Activated T-helper 1 cell treated with anti-CD3 and anti-CD28 coated beads, Interleukin-12 subunit alpha, Interleukin-12 subunit beta, Interleukin-2, Interleukin-4 antibody, amounts not matched to agents 30 ng/mL and 10 ng/mL and 1 ng/mL, durations not matched to agents 14 hours and 24 hours and 36 hours (primary cell): ENCODE measurements at places on chromosomes 2 and 18. TPM values are rescaled to one million over a fixed set of nuclear protein-coding genes. Genes with fewer than 3 reads are reported as not detected.

- no peak for DNase-seq
- H3K4me3 ChIP-seq, result no peak overlapping the region
- no peaks in the 10 kb centered on the region for H3K36me3 ChIP-seq
- no peak overlapping the region for H3K27ac ChIP-seq
Measured at GRCh38 chr18:59502274-59503175, 143.5 kb upstream of the LMAN1 start.

- H3K4me1 ChIP-seq, result no peaks in the 10 kb centered on the region
- peaks cover 15% of the 10 kb centered on the region for H3K27me3 ChIP-seq
- H3K36me3 ChIP-seq, result no peaks in the 10 kb centered on the region
- DNase-seq, result no peak
- no peak overlapping the region for H3K27ac ChIP-seq
Measured at GRCh38 chr2:20562540-20563225, 88.2 kb downstream of the HS1BP3 start.

GRCh38 chr2:229081411-229081810 lies 189.7 kb downstream of the PID1 start:
- no peak overlapping the region for H3K27ac ChIP-seq
- no peaks in the 10 kb centered on the region for H3K27me3 ChIP-seq
- H3K36me3 ChIP-seq, result no peaks in the 10 kb centered on the region
- H3K4me3 ChIP-seq, result no peak overlapping the region
- DNase-seq, result no peak

DNA sequence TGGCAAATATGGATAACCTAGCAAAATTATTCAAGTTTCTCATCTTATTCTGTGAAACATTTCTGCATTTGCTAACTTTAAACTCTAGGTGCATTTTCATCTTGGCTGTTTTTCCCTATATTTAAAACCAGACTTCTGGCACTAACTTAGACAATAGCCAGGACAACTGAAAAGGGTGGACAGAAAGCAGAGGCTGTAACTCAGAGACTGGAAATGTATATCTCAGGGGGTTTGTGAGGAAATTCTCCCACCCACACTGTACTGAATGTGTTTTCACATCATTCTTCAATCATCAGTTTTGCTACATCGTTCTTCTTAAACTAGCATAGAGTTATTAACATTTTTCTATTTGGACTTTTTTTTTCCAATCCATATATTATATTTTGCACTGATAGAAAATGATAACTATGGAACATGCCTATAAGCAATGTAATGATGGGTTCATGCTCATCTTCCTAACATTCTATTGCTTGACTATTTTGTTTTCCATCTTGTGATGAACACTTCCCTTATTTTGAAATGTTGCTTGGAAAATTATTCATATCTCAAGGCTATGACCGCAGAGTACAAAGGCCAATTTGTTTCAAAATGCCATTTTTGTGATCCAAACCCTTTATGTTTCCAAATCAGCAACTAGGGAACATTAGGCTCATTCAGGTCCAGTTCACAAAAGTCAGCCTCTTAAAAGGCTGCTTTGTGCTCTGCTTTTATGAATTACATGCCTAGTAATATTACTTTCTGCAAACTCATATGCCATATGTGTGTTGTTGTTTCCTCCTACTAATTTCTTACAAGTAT lies 125.8 kb upstream of the CDH19 start:
- no peak overlapping the region for H3K4me3 ChIP-seq
- H3K27me3 ChIP-seq, result no peaks in the 10 kb centered on the region
- no peaks in the 10 kb centered on the region for H3K4me1 ChIP-seq
- no peak overlapping the region for H3K27ac ChIP-seq
- H3K36me3 ChIP-seq, result no peaks in the 10 kb centered on the region

- H3K36me3 ChIP-seq, result no peaks in the 10 kb centered on the region
- peaks cover 4% of the 10 kb centered on the region for H3K27me3 ChIP-seq
- H3K4me1 ChIP-seq, result no peaks in the 10 kb centered on the region
- no peak overlapping the region for H3K27ac ChIP-seq
Measured at GRCh38 chr2:100242891-100243619, 79.2 kb downstream of the LONRF2 start.

DNA sequence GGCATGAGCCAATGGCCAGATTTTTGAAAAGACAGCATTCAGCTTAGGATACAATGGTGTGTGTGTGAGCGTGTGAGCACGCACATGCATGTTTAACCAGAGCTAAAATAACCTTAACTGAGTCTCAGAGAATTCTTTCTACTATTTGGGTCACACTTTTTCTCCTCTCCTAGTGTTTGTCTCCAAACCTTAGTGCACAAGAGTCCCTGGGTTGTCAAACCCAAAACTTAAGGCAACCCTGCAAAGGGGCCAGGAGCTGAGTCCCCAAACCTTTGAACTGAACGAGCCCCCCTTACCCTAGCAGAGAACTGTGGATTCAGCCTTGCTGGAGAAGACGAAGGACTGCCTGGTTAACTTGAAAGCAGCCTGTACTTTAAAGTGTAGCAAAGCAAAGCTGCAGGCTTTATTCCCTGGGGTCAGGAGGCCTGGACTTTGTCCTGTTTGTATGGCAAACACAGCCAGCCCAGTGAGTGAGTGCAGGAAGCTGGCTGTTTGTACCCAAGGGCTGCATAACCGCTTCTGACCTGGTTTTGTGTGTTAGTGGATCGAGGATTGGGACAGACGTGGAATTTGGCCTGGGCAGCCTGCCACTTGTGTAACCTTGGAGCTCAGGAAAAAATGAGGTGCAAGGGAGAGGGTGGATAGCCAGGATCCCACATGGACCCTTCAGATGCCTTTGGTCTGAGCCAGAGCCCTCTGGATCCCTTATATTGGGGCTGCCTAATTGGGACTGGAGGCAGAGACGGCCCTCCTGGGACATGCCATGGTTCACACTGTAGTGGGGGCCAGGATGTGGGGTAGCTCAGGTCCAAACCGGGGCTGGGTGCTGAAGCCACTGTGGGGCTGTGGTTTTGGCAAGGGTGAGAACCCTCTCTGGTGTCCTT lies 6.4 kb upstream of the PSMD1 start:
- DNase-seq, result no peak
- peaks cover 15% of the 10 kb centered on the region for H3K27me3 ChIP-seq
- peaks cover 23% of the 10 kb centered on the region for H3K4me1 ChIP-seq

- no peak for DNase-seq
- no peaks in the 10 kb centered on the region for H3K36me3 ChIP-seq
- H3K4me1 ChIP-seq, result peaks cover 5% of the 10 kb centered on the region
- no peak overlapping the region for H3K4me3 ChIP-seq
- no peak overlapping the region for H3K27ac ChIP-seq
Measured at GRCh38 chr18:74268175-74268574, 23.6 kb downstream of the CYB5A start.

- no peaks in the 10 kb centered on the region for H3K36me3 ChIP-seq
- peaks cover 6% of the 10 kb centered on the region for H3K27me3 ChIP-seq
- DNase-seq, result no peak
- no peak overlapping the region for H3K4me3 ChIP-seq
- H3K4me1 ChIP-seq, result no peaks in the 10 kb centered on the region
- no peak overlapping the region for H3K27ac ChIP-seq
Measured at GRCh38 chr2:126715576-126716406, 59.8 kb downstream of the GYPC start.

DNA sequence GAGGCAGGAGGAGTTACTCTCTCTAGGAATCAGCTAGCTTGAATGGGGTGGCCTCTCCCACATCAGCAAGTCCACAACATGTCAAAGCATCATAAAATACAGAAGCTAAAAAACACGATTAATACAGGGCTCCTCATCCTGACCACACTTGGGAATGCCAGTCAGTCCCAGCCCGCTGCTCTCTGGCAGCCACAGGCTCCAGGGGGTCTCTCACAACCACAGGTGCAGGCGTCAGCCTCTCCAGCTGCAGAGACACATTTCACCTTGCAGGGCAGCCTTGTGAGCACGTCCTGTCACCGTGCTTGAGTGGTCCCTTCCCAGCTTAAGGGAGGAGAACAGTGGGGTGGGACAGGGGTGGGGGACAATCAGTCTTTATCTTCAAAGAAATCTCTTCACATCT lies 137.4 kb upstream of the SH3BP4 start:
- no peak overlapping the region for H3K27ac ChIP-seq
- no peak for DNase-seq
- H3K27me3 ChIP-seq, result peaks cover 1% of the 10 kb centered on the region
- H3K36me3 ChIP-seq, result no peaks in the 10 kb centered on the region
- H3K4me3 ChIP-seq, result no peak overlapping the region

DNA sequence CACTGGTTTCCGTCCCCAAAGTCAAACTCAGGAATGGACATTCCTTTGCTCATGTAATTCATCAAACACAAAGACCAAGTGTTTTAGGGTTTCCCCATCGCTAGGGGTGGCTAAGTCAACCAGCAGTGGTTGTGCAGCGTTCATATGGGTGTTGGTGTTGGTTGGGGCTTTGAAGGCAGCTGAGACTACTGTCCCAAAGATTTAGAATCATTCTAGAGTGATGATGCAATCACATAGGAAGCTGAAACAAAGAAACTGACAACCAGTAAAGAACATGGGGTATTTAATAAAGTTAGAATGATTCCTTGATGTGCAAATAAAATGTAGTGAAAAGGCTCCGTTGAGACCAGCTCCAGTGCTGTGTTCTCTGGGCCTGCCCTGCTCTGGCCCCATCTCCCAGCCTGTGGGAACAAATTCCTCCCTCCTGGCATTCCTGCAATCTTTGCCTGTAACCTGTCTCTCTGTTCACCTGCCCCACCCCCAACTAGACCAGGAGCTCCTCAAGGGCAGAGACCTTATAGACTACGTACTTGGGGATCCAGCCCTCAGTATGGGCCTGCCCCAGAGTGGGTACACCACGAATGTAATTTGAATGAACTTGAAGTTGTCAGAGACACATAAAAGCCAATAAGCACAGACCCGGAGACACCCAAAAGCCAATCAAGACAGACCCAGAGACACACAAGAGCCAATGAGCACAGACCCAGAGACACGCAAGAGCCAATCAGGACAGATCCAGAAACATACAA lies 191.7 kb upstream of the TWIST2 start:
- no peak overlapping the region for H3K4me3 ChIP-seq
- no peaks in the 10 kb centered on the region for H3K36me3 ChIP-seq
- no peaks in the 10 kb centered on the region for H3K27me3 ChIP-seq
- no peak for DNase-seq
- H3K27ac ChIP-seq, result no peak overlapping the region
- H3K4me1 ChIP-seq, result no peaks in the 10 kb centered on the region

DNA sequence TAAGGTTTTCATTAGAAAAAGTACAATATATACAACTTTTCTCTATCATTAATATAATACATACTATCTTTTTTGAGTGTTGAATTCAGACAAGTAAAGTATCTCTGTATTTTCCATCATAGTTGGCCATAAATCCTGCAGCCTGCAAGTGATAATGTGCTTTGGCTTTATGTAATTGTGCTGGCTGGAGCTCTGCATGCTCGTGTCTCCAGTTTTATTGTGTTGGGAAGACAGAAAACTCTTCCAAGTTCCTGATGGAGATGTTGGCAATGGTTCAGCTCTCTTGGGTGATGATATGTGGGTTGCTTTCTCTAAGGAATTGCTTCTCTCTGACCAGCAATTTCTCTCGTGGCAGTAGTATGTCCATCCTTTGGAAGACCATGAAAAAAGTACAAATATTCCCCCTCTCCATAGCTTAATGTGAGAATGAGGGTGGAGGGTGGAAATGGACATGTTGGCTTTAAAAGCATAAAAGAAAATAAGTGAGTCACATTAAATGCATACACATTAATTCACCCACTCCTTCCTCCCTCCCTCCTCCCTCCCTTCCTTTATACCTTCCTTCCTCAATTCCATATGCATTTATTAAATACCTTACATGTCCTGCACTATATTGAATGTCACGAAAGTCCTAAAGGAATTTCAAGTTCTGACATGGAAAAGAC lies 344.2 kb downstream of the MTX2 start:
- no peak overlapping the region for H3K4me3 ChIP-seq
- H3K27ac ChIP-seq, result no peak overlapping the region
- DNase-seq, result no peak
- peaks cover 10% of the 10 kb centered on the region for H3K27me3 ChIP-seq
- H3K36me3 ChIP-seq, result no peaks in the 10 kb centered on the region
- no peaks in the 10 kb centered on the region for H3K4me1 ChIP-seq

DNA sequence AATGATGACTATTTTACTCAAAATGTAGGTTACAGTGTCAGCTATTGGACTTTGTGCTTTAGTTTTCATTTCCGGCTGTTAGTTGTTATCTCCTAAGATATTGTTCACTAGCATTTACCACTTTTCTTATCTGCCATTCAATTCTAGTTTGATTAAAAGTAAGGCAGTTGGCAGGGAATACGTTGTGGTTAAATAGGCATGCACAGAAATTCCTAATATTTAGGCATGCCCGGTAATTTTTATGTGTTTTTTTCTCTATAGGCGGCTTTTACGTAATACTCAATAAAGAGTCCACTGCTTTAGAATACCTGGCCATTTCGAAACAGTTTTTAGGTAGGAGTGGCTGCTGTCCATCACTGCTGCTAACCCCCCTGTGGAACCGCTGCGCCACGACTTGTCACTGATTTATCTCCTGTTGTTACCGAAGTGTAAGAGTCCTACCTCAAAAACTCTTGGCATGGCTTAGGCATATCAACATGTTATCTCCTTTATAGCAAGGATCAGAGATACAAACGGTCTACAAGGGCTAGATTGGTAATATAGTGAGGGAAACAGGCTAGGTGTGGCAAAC lies 39.5 kb downstream of the BABAM2 start:
- H3K36me3 ChIP-seq, result peaks cover 36% of the 10 kb centered on the region
- H3K4me1 ChIP-seq, result peaks cover 20% of the 10 kb centered on the region
- H3K4me3 ChIP-seq, result no peak overlapping the region
- no peak for DNase-seq
- H3K27me3 ChIP-seq, result no peaks in the 10 kb centered on the region
- H3K27ac ChIP-seq, result no peak overlapping the region

DNA sequence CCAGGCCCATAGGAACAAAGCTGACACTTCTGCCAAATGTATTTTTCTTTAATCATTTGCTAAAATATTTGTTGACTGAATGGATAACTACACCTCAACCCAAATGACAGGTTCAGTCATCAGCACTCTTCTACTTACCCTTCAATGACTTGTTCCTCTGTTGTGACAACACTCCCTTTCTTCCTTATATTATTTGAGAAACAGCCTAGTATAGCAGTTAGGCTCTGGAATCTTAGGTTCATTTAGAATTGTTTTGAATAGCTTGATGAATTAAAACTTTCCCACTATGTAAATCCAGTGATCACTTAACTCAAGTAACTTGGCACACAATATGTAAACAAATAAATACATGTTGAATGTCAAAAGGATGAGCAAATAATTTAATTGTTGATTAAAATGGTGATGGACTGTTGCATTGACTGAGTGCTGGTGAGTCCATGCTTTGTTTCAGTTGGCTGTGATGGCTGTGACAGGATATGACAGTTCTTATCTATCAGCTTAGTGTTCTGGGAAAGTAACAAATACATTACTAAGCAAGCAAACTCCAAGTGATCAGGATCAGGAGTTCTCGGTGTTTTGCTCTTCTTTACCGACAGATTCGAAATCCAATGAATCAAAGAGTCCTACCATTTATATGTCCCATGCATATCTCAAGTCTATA lies 2.8 kb upstream of the MOGAT1 start:
- H3K4me1 ChIP-seq, result peaks cover 7% of the 10 kb centered on the region
- H3K36me3 ChIP-seq, result peaks cover 4% of the 10 kb centered on the region
- no peak for DNase-seq
- H3K27me3 ChIP-seq, result peaks cover 50% of the 10 kb centered on the region
- no peak overlapping the region for H3K27ac ChIP-seq

The SCN1A gene
- not detected in 2 replicates for total RNA-seq

The SCRN3 gene
- 14.0 and 19.8 TPM in 2 replicates for total RNA-seq

The SIX3 gene
- total RNA-seq, result not detected in 2 replicates

The ERMN gene
- 2.1 and 2.4 TPM in 2 replicates for total RNA-seq

The FBLN7 gene
- total RNA-seq, result 26.4 and 29.6 TPM in 2 replicates

The KIF5C gene
- 17.9 and 20.7 TPM in 2 replicates for total RNA-seq

The FBXO15 gene
- total RNA-seq, result 0.83 and 1.0 TPM in 2 replicates

The RBKS gene
- total RNA-seq, result 0.76 and 0.83 TPM in 2 replicates

The SERPINB11 gene
- not detected in 2 replicates for total RNA-seq
